Kasumi-1 (cell line): ENCODE measurements at places on chromosomes 1 and 21.

GRCh38 chr21:34887725-34888568 lies 161.2 kb downstream of the RUNX1 start:
- DNase-seq, result peak; percentile 61

GRCh38 chr21:44957901-44958451 lies 18.1 kb downstream of the SLX9 start:
- DNase-seq, result no peak

- no peak for DNase-seq
These were observed 385.2 kb upstream of the POU3F1 start for GRCh38 chr1:38431535-38432376.

DNA sequence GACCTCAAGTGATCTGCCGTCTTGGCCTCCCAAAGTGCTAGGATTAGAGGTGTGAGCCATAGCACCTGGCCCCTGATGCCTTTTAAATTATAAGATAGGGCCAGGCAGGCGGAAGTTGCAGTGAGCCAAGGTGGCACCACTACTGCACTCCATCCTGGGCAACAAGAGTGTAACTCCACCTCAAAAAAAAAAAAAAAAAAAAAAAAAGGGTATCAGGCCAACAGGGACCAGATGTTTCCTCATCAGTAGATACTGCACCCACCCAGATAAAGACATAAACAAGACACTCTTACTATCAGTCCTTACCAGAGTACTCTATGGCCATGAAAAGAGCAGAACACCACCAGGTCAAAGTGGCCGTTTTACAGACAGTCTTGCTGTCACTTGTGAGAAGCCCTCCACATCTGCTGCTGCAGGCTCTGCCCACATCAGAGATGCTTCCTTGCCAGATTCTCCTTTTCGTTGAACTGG lies 3.3 kb downstream of the C21orf58 start:
- peak; percentile 13 for DNase-seq

DNA sequence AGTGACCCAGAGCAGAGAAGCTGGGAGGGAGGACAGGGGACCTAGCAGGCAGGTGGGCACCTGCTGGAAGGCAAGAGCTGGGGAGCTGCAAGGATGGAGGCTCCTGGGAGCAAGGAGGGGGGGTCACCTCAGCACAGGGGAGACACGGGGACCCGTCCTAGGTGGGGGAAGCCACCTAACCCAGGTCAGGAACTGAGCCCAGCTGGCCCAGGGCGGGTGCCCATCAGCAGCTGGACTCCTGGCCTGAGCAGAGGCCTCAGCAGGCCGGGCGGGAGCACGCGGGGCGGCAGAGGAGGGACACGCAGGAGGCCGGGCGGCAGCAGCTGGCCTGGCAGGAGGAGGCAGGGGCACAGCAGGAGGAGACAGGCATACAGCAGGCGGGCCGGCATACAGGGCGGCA lies 949 bp downstream of the KRTAP10-1 start:
- DNase-seq, result no peak

DNA sequence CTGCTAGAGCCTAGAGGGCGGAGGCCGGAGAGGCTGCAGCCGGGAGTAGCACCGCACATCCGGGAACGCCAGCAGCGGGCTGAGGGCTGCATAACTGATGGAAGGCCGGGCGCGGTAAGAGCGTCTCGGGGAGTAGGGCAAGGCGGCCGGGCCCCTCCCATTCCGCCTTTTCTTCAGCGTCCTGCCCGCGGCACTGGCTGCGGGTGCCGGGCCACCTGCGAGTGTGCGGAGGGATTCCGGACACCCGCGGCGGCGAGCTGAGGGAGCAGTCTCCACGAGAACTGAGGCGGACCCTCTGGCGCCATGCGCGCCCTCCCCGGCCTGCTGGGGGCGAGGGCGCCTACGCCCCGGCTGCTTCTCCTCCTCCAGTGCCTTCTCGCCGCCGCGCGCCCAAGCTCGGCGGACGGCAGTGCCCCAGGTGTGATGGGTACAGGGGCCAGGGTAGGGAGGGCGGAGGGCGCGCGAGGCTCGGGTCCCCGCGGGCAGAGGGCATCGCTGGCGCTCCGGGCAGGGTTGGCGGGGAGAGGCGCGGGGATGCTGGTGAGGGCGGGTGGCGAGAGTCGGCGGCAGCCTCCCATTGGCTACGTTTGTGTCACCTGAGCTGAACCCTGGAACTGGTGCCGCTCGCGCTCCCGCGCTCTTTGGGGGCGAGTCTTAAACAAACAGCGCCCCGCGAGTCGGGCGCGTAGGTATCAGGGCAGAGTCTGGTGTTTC lies 334.4 kb downstream of the SRGAP2C start:
- peak; percentile 43 for DNase-seq

DNA sequence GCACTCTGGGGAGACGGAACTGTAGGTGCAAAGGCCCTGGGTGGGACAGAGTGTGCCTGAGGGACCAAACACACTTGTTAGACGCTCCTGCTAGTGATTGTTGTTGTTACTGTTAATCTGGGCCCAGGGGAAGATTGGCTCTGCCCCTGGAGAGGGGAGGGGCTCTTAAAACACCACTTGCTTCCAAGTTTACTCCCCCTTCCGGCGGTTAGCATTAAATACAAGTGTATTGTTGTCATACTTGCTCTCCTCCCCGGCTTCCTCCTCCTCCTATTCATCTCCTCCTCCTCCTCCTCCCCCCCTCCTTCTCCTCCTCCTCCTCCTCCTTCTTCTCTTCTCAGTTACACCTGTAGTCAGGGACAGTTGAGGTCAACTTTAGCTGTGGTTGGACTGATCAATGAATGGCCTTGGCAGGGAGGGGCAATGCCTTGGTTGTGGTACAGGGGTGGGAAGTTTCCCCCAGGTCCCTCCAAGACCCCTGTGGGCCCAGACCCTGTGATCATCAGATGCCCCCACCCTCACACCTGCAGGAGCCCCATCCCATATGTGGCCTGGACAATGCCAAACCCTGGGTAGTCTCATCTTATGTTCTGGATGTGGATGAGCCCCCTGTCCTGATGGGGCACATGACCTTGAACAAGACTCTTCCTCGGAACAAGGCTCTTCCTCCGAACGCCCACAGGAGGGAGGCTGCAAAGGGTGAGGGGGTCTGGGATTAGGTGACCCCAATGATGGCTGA lies 217.3 kb downstream of the PTPRU start:
- peak; percentile 23 for DNase-seq

GRCh38 chr1:11736746-11737639 lies 1.1 kb downstream of the AGTRAP start:
- no peak for DNase-seq

DNA sequence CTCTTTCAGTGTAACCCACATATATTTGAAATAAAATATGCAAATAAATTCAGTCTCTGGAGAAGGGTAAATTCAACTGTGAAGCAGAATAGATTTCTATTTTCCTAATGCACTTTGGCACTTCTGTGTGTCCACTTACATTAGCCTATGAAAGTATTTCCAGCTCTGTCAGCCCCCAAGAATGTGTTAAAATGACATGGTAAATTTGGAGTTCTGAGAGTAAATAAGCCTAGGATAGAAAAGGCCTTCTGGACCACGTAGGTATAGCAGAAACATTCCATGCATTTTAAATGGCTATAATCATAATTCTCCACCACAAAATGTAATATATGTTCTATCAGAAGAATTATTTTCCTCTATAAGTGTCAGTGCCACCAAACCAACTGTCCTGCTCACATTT lies 276.2 kb downstream of the NEGR1 start:
- DNase-seq, result no peak

DNA sequence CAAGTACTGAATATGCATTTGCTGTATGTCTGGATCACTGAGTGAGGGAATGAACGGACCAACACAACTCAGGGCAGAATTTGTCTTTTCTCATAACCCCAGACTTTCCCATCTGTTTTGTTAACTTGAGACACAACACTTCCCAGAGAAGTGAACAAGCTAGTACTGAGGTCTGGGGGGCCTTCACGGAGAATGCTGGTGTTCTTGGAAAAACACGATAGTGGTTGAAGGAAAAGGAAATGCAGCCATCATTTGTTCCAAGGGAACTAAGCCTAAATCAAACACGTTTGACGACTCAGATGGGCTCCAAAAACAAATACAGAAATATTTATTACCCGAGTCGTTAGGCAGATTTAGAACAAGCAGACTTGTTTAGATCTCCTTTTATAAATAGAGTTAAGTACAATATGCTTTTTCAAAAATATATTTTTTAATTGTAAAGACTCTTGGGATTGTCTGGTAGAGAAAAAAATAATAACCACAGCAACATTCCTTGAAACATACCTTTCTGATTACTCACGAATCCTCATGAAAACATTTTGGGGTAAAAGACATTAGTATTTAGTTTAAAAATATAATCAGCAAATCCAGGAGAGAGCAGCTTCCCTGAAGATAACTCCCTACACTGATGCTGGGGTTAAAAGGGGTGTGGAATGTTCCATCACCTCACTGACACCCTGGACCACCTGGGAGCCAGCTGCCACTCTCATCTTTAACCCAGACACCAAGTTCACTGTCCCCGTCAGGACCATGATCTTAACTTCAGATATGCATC lies 427.7 kb upstream of the RUNX1 start:
- no peak for DNase-seq

- no peak for DNase-seq
These were observed 50.2 kb downstream of the ST3GAL3 start for GRCh38 chr1:43757343-43758053.
